GM10248 (cell line): ENCODE measurements at places on chromosomes 4 and X.

DNA sequence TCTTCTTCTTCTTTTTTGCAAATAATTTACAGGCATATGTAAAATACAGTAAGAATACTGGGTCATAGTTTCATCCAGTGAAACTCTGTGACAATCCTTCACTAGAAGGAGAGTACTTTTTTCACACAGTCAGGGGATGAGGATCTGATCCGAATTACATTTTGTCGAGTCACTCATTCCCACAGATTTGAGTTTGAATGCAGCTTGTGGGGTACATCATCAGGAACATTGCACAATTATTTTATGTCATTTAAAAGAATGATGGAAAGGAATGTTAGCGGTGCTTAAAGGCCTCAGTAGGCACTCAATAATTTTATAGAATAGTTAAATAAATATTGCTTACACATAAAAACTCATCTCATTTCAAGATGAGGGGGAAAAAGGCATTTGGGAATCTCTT lies 88.6 kb downstream of the CHRNA9 start:
- DNase-seq: no peak

DNA sequence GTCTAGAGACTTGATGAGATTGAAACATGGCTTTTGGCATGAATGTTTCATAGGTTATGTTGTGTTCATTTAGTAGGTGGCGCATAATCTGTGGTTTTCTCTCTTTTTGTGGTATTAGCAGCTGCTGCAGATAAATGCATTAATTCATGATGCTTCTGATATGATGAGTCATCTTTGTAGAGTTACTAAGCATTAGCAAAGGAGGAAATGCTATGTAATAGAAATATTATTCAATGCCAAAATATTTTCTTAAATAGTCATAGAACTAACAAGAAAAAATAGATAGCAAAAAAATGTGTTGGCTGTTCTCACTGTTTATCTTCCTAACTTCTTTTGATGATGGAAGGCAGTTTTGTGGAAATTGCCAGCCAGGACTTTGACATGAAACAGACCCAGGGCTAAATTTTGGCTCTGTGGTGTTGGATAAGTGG lies 3.6 kb downstream of the ZXDB start:
- DNase-seq: no peak

- no peak for DNase-seq
Observed at GRCh38 chr4:143587703-143588102, 74.2 kb downstream of the SMARCA5 start.

- DNase-seq: no peak
Observed at GRCh38 chrX:115892056-115892708, 278.4 kb upstream of the AGTR2 start.
